IPS DF 6.9 (cell line): ENCODE measurements at places on chromosomes 16 and 17.

DNA sequence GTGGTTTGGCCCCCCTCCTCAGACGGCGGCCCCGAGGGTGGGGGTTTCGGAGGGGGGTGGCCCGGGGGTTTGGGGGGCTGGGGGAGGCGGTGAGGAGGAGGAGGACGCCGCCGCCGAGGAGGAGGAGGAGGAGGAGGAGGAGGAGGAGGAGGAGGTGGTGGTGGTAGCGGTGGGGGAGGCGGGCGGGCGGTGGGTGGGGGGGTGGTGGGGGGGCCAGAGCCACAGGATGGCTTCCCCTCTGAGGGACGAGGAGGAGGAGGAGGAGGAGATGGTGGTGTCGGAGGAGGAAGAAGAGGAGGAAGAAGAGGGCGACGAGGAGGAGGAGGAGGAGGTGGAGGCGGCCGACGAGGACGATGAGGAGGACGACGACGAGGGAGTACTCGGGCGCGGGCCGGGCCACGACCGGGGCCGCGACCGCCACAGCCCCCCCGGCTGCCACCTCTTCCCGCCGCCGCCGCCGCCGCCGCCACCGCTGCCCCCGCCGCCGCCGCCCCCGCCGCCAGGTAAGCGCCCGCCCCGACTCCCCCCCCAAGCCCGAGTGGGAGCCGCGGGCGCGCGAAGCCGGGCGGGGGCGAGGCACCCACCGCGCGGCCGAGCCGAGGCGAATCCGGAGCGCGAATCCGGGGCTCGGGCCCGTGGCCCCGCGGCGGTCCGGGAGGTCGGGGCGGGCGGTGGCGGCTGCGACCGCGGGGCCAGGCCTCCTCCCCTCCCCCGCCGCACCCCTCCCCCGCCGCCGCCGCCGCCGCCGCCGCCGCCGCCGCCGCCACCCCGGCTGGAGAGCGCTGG lies 3.8 kb upstream of the CHD3 start:
- H3K27me3 ChIP-seq = no peaks in the 10 kb centered on the region; the same call in 1 of the 2 replicates
- H3K27ac ChIP-seq = no peak overlapping the region
- H3K4me3 ChIP-seq = peak overlapping the region; percentile 69
- H3K36me3 ChIP-seq = no peaks in the 10 kb centered on the region

DNA sequence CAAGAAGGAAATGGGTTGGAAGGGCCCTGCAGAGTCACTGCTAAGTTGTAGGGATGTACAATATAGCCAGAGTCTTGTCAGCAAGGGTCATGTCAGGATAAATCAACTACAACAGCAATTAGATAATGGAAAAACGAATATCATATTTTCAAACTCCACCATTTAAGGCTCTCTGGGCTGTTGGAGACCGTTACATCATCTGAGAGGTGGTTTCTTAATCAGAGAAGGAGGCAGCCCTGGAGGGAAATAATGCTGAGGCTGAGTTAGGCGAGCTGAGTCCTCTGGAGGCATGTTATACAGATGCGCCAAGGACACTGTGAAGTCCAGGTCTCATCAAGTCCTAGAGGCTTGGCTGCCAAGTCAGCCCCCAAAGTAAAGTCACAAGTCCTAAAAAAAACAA lies 30.3 kb downstream of the LYRM9 start:
- no peaks in the 10 kb centered on the region for H3K4me1 ChIP-seq
- no peak for DNase-seq
- no peaks in the 10 kb centered on the region for H3K36me3 ChIP-seq
- H3K27me3 ChIP-seq = no peaks in the 10 kb centered on the region
- no peak overlapping the region for H3K4me3 ChIP-seq

DNA sequence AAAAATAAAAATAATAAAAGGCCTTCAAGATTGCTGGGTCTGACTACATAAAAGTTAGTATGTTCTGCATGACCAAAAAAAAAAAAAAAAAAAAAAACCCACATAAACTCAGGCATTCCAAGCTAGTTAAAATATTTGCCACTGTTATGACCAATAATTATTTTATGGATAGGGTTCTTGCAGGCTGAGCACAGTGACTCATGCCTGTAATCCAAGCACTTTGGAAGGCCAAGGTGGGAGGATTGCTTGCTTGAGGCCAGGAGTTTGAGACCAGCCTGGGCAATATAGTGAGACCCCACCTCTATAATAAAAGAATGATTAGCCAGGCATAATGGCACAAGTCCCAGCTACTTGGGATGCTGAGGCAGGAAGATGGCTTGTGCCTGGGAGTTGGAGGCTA lies 8.1 kb downstream of the SCNN1B start:
- no peak overlapping the region for H3K27ac ChIP-seq
- H3K27me3 ChIP-seq = no peaks in the 10 kb centered on the region
- H3K4me3 ChIP-seq = no peak overlapping the region

DNA sequence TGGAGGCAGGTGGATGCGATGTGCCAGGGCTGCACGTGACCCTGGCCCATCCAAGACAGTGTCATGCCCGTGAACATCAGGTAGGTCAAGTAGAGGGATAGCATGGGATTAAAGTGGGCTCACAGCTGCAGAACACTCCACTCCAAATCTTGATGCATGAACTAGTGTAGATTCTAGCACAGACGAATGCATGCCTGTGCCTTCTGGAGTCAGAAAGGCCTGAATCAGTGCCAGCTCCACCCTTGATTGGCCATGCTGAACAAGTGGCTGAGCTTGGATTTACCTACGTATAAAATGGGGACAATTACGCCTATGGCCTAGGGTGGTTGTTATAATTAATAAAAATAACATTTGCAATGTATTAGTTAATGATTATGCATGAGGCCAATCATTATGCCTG lies 10.6 kb downstream of the IRX3 start:
- no peak overlapping the region for H3K27ac ChIP-seq
- peaks cover 7% of the 10 kb centered on the region; the same call in 1 of the 2 replicates for H3K27me3 ChIP-seq
- no peaks in the 10 kb centered on the region for H3K36me3 ChIP-seq
- H3K4me1 ChIP-seq = no peaks in the 10 kb centered on the region
- DNase-seq = no peak

DNA sequence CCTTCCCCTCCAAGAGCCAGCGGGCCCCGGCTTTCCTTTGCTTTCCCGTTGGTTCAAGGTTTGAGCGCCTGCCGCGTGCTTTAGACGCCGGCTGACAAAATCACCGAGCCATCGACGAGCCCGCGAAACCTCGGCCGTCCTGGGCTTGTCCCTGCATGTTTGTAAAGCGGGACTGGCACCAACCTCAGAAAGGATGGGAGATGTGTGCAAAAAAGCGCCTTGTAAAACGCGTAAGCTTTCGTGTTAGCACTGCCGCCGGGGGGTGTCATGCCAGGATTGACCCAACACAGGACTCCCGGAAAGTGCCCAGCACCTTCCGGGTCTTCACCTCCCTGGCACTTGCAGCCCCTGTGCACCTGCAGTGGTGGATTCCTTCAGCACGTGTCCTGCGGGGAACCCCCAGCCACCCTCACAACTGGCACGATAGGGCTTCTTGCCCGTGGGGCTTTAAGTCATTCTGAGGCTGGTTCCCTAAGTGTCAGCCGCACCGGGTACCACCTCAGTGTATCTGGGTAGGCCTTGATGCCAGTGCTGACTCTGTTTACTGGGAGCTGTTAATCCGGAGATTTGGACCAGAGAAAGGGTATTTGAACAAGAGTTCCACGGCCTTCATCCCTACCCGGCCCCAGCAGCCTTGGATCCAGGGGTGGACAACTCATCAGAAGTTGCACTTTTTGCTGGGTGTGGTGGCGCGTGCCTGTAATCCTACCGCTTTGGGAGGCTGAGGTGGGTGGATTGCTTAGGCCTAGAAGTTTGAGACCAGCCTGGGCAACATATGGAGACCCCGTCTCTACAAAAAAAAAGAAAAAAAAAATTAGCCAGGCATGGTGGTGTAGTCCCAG lies 817 bp downstream of the NDUFAF8 start:
- peaks cover 7% of the 10 kb centered on the region for H3K4me1 ChIP-seq
- no peak for DNase-seq
- H3K27ac ChIP-seq = no peak overlapping the region
- peak overlapping the region; percentile 98 for H3K4me3 ChIP-seq
- no peaks in the 10 kb centered on the region for H3K27me3 ChIP-seq

DNA sequence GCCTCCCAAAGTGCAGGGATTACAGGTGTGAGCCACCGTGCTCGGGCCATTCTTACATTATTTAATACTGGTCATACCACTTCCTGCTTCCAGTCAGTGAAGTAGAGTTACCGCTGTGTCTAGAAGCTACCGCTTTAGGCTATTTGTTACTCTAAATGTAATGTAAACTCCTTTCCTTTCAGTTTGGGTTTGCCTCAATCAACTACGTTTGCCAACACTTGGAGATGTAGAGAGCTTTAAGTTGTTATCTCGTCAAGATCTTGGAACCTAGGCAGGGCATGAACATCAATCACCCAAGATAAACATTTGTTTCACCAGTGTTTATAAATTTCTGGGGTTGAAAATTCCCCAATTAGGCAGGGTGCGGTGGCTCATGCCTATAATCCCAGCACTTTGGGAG lies 275.9 kb downstream of the STX8 start:
- H3K4me1 ChIP-seq = no peaks in the 10 kb centered on the region
- DNase-seq = no peak
- no peaks in the 10 kb centered on the region for H3K27me3 ChIP-seq
- H3K4me3 ChIP-seq = no peak overlapping the region
- H3K36me3 ChIP-seq = no peaks in the 10 kb centered on the region
- no peak overlapping the region for H3K27ac ChIP-seq

- no peak overlapping the region for H3K4me3 ChIP-seq
- H3K27ac ChIP-seq = no peak overlapping the region
- no peaks in the 10 kb centered on the region for H3K27me3 ChIP-seq
- no peak for DNase-seq
- no peaks in the 10 kb centered on the region for H3K36me3 ChIP-seq
- H3K4me1 ChIP-seq = peaks cover 8% of the 10 kb centered on the region
These were observed 9.2 kb downstream of the FMNL1 start for GRCh38 chr17:45230787-45231480.

DNA sequence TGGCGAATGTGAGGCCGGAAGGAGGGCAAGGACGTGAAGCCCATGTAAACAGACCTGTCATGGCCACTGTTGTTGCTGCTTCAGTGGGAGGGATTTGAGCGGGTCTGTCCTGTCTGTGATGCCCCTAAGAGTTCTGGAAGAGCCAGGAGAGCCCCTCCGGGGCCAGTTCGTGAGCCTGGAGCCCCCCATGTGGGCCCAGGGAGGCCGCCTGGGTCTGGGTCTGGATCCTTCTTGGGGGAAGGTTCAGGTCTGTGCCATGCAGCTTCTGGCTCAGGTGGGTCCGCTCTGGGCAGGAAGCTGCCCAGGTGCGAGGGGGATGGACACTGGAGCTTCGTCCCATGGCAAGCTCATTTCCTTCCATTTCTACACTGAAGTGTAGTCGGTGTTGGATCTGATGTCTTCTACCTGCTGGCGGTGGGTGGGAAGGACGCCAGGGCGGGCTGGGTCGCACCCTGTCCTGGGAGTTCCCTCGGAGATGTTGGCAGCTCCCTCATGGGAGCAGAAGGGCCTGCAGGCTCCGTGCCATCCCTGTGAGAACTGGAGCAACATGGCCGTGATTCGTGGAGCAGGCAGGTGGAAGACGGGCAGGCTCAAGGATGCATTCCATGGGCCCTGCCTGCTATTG lies 11.2 kb upstream of the WFIKKN1 start:
- no peaks in the 10 kb centered on the region for H3K27me3 ChIP-seq
- DNase-seq = no peak
- H3K4me1 ChIP-seq = no peaks in the 10 kb centered on the region
- H3K4me3 ChIP-seq = no peak overlapping the region
- 0 out of 2 replicates have a peak, but pooled peaks cover 1% of the 10 kb centered on the region for H3K36me3 ChIP-seq

GRCh38 chr17:51071556-51071955 lies 49.1 kb downstream of the SPAG9 start:
- no peak for DNase-seq
- no peaks in the 10 kb centered on the region for H3K36me3 ChIP-seq
- no peak overlapping the region for H3K27ac ChIP-seq
- H3K27me3 ChIP-seq = no peaks in the 10 kb centered on the region

- DNase-seq = no peak
- H3K27ac ChIP-seq = no peak overlapping the region
- H3K4me3 ChIP-seq = no peak overlapping the region
- H3K27me3 ChIP-seq = no peaks in the 10 kb centered on the region
These were observed 278.4 kb downstream of the PARN start for GRCh38 chr16:14351647-14352046.

- H3K4me3 ChIP-seq = no peak overlapping the region
- DNase-seq = no peak
- H3K36me3 ChIP-seq = no peaks in the 10 kb centered on the region
- H3K27me3 ChIP-seq = no peaks in the 10 kb centered on the region
- no peaks in the 10 kb centered on the region; the same call in 1 of the 2 replicates for H3K4me1 ChIP-seq
- H3K27ac ChIP-seq = no peak overlapping the region
These were observed 6.8 kb upstream of the MPRIP start for GRCh38 chr17:17035490-17035889.

DNA sequence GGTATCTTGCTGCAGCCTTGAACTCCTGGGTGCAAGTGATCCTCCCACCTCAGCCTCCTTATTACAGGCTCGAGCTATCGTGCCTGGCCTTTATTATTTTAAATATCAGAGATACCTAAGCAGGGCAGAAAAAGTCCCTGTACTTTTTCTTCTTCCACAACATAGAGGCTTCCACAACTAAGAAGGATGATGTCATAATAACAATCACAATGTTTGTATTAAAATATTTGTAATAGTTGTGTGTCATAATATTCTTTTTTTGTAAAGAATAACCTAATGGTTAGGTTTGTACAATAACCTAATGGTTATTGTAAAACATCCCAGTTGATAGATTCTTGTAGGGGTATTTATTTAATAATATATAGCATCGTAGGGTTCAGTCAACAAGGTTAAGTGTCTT lies 26.7 kb upstream of the DUSP14 start:
- no peak overlapping the region for H3K27ac ChIP-seq
- H3K4me3 ChIP-seq = no peak overlapping the region
- H3K27me3 ChIP-seq = no peaks in the 10 kb centered on the region
- no peak for DNase-seq
- no peaks in the 10 kb centered on the region for H3K36me3 ChIP-seq

DNA sequence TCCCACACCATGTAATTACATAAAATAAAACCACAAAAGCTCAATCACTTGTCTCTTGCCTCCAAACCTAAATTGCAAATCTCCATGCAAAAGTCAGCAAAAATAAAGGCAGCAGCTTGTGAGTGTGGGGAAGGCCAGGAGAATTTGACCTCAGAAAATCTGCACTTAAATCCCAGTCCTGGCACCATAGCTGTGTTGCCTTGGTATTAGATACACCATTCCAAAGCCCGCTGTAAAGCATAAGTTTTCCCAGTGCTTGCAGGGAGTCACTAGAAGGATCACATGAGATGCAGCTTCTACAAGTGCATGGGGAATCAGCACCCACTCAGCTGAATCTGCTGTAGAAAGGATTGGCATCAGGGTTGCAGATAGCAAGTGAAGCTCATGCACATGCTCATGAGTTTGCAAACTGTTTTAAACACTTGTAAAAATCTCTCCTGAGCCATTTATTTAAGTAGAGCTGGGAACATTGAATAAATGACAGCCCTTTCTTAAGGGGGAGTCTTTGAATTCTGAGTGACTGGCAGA lies 495.0 kb upstream of the HSBP1 start:
- H3K4me1 ChIP-seq = no peaks in the 10 kb centered on the region
- no peak overlapping the region for H3K27ac ChIP-seq
- H3K4me3 ChIP-seq = no peak overlapping the region
- H3K36me3 ChIP-seq = no peaks in the 10 kb centered on the region

DNA sequence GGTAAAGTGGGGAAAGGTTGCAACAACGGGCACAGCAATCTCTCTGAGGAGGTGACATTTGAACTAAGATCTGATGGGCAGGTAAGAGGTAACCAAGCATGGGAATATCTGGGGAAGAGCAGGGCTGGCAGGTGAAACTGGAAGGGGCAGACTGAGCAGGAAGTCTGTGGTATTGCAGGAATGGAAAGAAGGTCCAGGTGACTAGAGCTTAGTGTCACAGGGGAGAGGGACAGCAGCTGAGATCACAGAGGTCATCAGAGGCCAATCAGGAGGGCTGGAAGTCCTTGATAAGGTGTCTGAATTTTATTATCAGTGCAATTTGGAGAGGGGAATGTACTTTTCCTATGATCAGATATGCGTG lies 73.3 kb upstream of the DHX40 start:
- no peak overlapping the region for H3K27ac ChIP-seq
- no peak for DNase-seq
- no peaks in the 10 kb centered on the region for H3K36me3 ChIP-seq
- no peaks in the 10 kb centered on the region for H3K27me3 ChIP-seq
- H3K4me3 ChIP-seq = no peak overlapping the region
- no peaks in the 10 kb centered on the region for H3K4me1 ChIP-seq
